ENCODE measurements at places on chromosomes 4 and X. TPM values are rescaled to one million over a fixed set of nuclear protein-coding genes. Genes with fewer than 3 reads are reported as not detected.

- no peak overlapping the region for H3K4me3 ChIP-seq
- H3K27ac ChIP-seq, result no peak overlapping the region
- no peaks in the 10 kb centered on the region for H3K4me1 ChIP-seq
- H3K27me3 ChIP-seq, result peaks cover 11% of the 10 kb centered on the region
- H3K36me3 ChIP-seq, result no peaks in the 10 kb centered on the region
Observed at GRCh38 chrX:73847100-73847499, 284.1 kb downstream of the CHIC1 start.

DNA sequence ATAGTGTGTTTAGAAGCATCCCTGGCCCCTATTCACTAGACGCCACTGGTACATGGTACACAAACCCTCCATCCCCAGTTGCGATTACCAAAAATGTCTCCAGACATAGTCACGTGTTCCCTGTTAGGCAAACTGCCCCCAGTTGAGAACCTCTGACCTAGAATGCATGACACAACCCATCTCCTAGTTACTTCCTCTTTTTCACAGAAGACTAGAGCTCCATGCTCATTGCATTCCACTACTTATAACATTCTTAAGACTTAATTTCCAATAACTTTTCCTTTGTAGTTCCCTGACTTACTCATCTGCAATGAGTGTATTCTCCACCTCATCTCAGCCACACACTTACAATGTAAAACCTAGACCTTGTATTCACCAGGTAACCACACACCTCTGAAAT, 68.6 kb downstream of the PRSS12 start:
- H3K27me3 ChIP-seq, result no peaks in the 10 kb centered on the region
- peaks cover 9% of the 10 kb centered on the region for H3K36me3 ChIP-seq
- no peak for DNase-seq
- peaks cover 53% of the 10 kb centered on the region for H3K4me1 ChIP-seq

DNA sequence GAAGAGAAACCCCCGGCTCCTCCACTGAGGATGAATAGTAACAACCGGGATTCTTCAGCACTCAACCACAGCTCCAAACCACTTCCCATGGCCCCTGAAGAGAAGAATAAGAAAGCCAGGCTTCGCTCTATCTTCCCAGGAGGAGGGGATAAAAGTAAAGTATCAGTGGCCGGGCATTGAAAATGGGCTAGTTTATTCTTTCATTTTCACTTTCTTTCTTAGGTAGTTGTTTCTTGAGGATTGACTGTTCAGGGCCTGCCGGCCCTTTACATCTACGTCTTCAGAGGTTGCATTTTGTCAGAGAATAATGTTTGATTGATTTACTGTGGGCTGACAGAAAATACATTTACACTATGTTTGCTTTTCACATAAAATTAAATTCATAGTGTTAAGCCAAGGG, 27.1 kb downstream of the PAK3 start:
- H3K27me3 ChIP-seq, result no peaks in the 10 kb centered on the region
- H3K27ac ChIP-seq, result no peak overlapping the region
- no peaks in the 10 kb centered on the region for H3K36me3 ChIP-seq
- DNase-seq, result no peak
- H3K4me3 ChIP-seq, result no peak overlapping the region

DNA sequence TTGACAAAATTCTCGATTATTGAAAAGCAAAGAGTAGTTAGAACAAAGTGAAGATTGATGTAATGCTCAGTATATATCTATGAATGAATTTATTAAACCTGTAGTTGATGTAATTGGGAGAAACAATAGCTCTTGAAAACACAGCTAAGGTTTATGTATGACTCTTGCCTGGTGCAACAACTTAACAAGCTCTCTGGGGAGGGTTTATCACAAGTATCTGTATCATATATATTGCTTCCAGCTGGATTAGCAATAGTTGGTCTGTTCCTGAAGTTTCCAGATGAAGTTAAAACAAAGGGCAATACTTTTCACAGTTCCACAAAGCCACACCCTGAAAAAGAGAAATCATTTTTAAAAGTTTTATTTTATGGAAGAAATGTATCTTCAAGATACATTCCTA, 91.4 kb downstream of the ARSJ start:
- DNase-seq, result no peak
- no peak overlapping the region for H3K27ac ChIP-seq
- peaks cover 4% of the 10 kb centered on the region for H3K4me1 ChIP-seq
- no peaks in the 10 kb centered on the region for H3K27me3 ChIP-seq
- H3K36me3 ChIP-seq, result peaks cover 6% of the 10 kb centered on the region
- no peak overlapping the region for H3K4me3 ChIP-seq

- peaks cover 2% of the 10 kb centered on the region for H3K4me1 ChIP-seq
- no peak for DNase-seq
- no peak overlapping the region for H3K27ac ChIP-seq
- peaks cover 7% of the 10 kb centered on the region for H3K36me3 ChIP-seq
- no peak overlapping the region for H3K4me3 ChIP-seq
Observed at GRCh38 chr4:89781321-89781720, 55.6 kb downstream of the SNCA start.

GRCh38 chr4:1716065-1716945, 4.2 kb upstream of the SLBP start:
- H3K4me3 ChIP-seq, result no peak overlapping the region
- H3K27ac ChIP-seq, result no peak overlapping the region
- no peaks in the 10 kb centered on the region for H3K27me3 ChIP-seq
- peaks cover 3% of the 10 kb centered on the region for H3K36me3 ChIP-seq
- peaks cover 27% of the 10 kb centered on the region for H3K4me1 ChIP-seq

The FANCB gene
- 2.9 TPM for total RNA-seq

GRCh38 chrX:73830489-73831414, 267.8 kb downstream of the CHIC1 start:
- no peaks in the 10 kb centered on the region for H3K36me3 ChIP-seq
- DNase-seq, result no peak
- no peaks in the 10 kb centered on the region for H3K4me1 ChIP-seq
- H3K27ac ChIP-seq, result no peak overlapping the region

- DNase-seq, result no peak
- no peak overlapping the region for H3K27ac ChIP-seq
- no peaks in the 10 kb centered on the region for H3K27me3 ChIP-seq
- H3K4me3 ChIP-seq, result no peak overlapping the region
- peaks cover 34% of the 10 kb centered on the region for H3K4me1 ChIP-seq
Observed at GRCh38 chr4:38149997-38150671, 189.9 kb downstream of the PTTG2 start.

DNA sequence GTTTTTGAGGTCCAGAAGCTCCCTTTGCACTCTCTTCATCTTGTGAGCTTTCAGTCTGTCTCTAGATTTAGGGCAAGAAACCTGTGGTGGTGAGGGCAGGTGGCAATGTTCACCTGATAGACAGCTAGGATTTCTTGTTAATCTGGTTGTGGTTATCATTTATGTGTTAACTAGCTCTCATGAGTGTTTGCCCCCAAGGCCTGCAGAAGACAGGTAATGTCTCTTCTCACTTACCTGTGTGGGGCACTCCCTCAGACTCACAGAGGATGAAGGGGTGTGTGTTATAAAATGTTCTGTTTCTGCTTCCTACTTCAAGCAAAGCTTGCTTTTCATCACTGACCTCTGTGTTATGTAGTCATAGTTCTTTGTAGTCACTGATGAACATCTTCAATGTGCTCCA, 17.8 kb downstream of the EGF start:
- no peak overlapping the region for H3K4me3 ChIP-seq
- no peaks in the 10 kb centered on the region for H3K36me3 ChIP-seq
- H3K4me1 ChIP-seq, result no peaks in the 10 kb centered on the region
- DNase-seq, result no peak

- H3K4me3 ChIP-seq, result no peak overlapping the region
- H3K27ac ChIP-seq, result no peak overlapping the region
- peaks cover 4% of the 10 kb centered on the region for H3K4me1 ChIP-seq
- H3K36me3 ChIP-seq, result no peaks in the 10 kb centered on the region
- no peaks in the 10 kb centered on the region for H3K27me3 ChIP-seq
Observed at GRCh38 chr4:26885912-26886274, 25.3 kb downstream of the STIM2 start.

The AFF1 gene
- total RNA-seq, result 29.3 TPM

GRCh38 chrX:47047989-47048388, 30.3 kb upstream of the RGN start:
- H3K4me3 ChIP-seq, result no peak overlapping the region
- no peak overlapping the region for H3K27ac ChIP-seq
- H3K4me1 ChIP-seq, result no peaks in the 10 kb centered on the region

The MAGEA4 gene
- total RNA-seq, result not detected

The SPACA5 gene
- not detected for total RNA-seq

DNA sequence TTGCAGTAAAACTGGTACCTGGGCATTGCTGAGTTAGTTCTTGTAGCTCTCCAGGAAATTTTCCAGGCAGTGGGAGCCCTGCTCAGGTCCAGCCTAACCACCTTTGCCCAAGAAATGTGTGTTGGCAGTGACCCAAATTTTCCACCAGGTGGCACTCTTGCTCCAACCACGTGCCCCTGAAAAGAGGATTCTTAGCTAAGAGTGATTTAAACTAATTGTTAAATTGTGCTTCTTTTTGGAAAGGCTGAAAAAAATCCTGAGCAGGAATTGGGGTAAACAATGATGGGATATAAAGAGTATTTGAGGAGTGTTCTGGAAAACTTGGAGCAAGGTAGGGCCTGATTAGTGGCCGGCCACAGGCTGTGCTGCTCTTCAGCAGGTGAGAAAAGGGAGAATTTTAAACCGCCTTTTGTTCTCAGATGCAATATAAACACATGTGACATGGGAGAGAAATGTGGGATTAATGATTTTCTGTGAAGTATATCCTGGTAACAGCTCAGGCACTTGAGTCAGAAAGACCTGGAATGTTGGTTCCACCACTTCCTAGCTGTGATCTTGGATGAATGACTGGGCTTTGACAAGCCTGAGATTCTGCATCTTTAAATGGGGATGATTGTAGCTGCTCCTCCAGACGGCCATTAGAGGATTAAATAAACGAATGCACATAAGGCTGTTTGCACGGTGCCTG, 219.6 kb downstream of the PTTG2 start:
- H3K4me1 ChIP-seq, result peaks cover 3% of the 10 kb centered on the region
- no peak overlapping the region for H3K4me3 ChIP-seq
- no peaks in the 10 kb centered on the region for H3K27me3 ChIP-seq
- H3K36me3 ChIP-seq, result no peaks in the 10 kb centered on the region
- peak; percentile 87 for DNase-seq
- no peak overlapping the region for H3K27ac ChIP-seq

The NEIL3 gene
- total RNA-seq, result 2.1 TPM

GRCh38 chr4:176999935-177000543, 207.3 kb upstream of the VEGFC start:
- no peak for DNase-seq
- no peak overlapping the region for H3K4me3 ChIP-seq
- H3K36me3 ChIP-seq, result no peaks in the 10 kb centered on the region
- H3K27me3 ChIP-seq, result no peaks in the 10 kb centered on the region

The CSAG1 gene
- total RNA-seq, result not detected

GRCh38 chr4:184267206-184267608, 49.5 kb upstream of the ENPP6 start:
- H3K27me3 ChIP-seq, result no peaks in the 10 kb centered on the region
- peak; percentile 17 for DNase-seq
- no peaks in the 10 kb centered on the region for H3K36me3 ChIP-seq
- peak overlapping the region; percentile 90 for H3K27ac ChIP-seq

GRCh38 chr4:11487139-11487538, 58.4 kb upstream of the HS3ST1 start:
- no peaks in the 10 kb centered on the region for H3K36me3 ChIP-seq
- no peak for DNase-seq
- H3K4me1 ChIP-seq, result no peaks in the 10 kb centered on the region

GRCh38 chr4:159111416-159111815, 8.5 kb downstream of the RAPGEF2 start:
- peaks cover 17% of the 10 kb centered on the region for H3K4me1 ChIP-seq
- DNase-seq, result no peak
- no peak overlapping the region for H3K27ac ChIP-seq
- no peak overlapping the region for H3K4me3 ChIP-seq

GRCh38 chr4:43402393-43402792, 509.9 kb downstream of the GRXCR1 start:
- H3K27me3 ChIP-seq, result peaks cover 2% of the 10 kb centered on the region
- H3K4me3 ChIP-seq, result no peak overlapping the region
- no peak overlapping the region for H3K27ac ChIP-seq
- no peaks in the 10 kb centered on the region for H3K36me3 ChIP-seq
- no peaks in the 10 kb centered on the region for H3K4me1 ChIP-seq
- DNase-seq, result no peak

GRCh38 chr4:184451726-184452125, 22.6 kb downstream of the IRF2 start:
- H3K27me3 ChIP-seq, result no peaks in the 10 kb centered on the region
- H3K4me3 ChIP-seq, result no peak overlapping the region
- DNase-seq, result no peak
- H3K36me3 ChIP-seq, result peaks cover 5% of the 10 kb centered on the region
- H3K4me1 ChIP-seq, result peaks cover 60% of the 10 kb centered on the region
- peak overlapping the region; percentile 9 for H3K27ac ChIP-seq

The NSG1 gene
- not detected for total RNA-seq

The DAPP1 gene
- total RNA-seq, result not detected

DNA sequence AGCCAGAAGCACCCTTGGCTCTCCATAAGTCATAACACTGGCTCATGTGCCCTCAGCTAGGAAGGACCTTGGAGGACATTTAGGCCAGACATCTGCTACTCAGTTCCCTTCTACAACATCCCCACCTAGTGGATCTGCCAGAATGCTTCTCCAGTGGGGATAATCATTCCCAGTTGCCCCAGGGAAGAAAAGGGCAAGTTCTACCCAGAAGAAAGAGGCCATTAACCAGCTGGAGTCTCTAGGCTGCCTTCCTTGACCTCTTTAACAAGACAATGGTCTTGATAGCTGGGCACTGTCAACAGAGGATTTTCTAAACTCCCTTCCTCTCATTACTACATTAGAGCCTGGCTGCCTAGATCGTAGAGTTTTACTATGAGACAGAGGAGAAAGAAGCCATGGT, 42.0 kb downstream of the LGI2 start:
- no peak overlapping the region for H3K27ac ChIP-seq
- no peaks in the 10 kb centered on the region for H3K27me3 ChIP-seq
- H3K36me3 ChIP-seq, result no peaks in the 10 kb centered on the region
- H3K4me3 ChIP-seq, result no peak overlapping the region
- no peak for DNase-seq

DNA sequence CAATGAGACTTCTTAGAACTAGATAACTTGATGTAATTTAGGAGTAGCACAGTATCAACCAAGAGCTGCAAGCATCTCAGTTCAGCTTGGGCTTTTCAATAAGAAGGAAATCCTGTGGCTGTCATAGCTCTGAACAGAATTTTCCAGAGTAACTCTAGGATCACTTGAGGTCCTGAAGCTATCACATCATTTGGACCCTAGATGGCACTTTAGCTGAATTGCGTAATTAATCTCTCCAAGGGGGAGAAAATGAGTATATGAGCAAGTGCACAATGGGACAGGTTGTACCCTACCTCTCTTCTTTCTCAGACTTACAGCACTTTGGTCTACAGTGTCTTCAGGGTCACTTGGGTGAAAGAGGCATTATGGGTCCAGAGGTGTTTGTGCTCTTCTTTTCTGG, 45.2 kb downstream of the SLC4A4 start:
- no peak for DNase-seq
- no peak overlapping the region for H3K4me3 ChIP-seq
- peaks cover 8% of the 10 kb centered on the region for H3K36me3 ChIP-seq

DNA sequence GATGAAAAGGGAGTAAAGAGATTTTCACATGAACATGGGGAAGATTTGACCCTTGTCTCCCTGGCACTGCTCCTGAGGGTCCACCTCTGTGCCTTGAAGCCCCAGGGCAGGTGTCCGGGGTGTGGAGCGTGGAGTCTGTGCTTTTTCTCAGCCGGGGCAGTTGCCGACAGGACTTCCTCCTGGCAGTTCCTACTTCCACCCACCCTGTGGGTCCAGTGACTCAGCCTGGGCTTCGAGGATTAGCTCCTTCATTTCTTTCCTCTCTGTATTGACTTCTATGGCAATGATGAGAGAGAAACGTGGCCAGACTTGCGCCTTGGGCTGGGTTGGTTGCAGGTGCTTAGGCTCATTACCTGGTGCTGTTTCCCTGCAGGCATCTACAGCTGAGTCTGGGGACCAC, 35.9 kb upstream of the CLCN4 start:
- no peak for DNase-seq
- H3K27ac ChIP-seq, result no peak overlapping the region
- no peaks in the 10 kb centered on the region for H3K27me3 ChIP-seq
- no peak overlapping the region for H3K4me3 ChIP-seq
- H3K4me1 ChIP-seq, result no peaks in the 10 kb centered on the region
- H3K36me3 ChIP-seq, result peaks cover 40% of the 10 kb centered on the region
